ENCODE measurements at places on chromosomes 5 and 9.

DNA sequence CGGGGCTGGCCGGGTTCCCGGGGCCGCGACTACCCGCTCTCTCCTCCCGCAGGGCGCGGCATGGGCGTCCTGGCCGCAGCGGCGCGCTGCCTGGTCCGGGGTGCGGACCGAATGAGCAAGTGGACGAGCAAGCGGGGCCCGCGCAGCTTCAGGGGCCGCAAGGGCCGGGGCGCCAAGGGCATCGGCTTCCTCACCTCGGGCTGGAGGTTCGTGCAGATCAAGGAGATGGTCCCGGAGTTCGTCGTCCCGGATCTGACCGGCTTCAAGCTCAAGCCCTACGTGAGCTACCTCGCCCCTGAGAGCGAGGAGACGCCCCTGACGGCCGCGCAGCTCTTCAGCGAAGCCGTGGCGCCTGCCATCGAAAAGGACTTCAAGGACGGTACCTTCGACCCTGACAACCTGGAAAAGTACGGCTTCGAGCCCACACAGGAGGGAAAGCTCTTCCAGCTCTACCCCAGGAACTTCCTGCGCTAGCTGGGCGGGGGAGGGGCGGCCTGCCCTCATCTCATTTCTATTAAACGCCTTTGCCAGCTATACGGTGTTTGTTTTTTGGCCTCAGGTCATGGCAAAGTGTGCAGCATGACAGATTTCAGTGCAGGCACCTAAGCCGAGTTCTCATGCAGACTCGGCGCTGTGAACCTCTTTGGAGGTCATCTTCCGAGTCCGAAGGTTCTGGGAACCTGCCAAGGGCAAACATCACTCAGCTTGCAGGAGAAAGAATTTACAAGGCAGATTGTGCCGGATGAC lies 516 bp downstream of the MRPL41 start:
- DNase-seq, result no peak

DNA sequence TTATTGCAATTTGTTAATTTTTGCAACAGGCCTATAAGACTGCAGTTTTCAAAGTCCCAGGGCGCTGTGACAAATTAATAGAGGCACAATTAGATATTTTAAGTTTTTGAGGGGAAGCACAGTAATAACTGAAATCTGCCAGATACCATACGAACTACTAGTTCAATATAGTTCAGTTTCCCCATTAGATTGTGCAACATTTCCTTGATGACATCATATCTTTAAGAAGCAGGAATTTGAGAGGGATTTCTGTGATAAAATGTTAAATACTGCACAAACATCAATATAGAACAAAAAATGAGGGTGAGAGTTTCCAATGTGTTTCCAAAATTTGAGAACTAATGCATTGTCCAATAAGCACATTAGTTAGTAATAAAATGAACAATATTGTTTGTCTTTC lies 56.7 kb upstream of the GRIN3A start:
- DNase-seq, result no peak

DNA sequence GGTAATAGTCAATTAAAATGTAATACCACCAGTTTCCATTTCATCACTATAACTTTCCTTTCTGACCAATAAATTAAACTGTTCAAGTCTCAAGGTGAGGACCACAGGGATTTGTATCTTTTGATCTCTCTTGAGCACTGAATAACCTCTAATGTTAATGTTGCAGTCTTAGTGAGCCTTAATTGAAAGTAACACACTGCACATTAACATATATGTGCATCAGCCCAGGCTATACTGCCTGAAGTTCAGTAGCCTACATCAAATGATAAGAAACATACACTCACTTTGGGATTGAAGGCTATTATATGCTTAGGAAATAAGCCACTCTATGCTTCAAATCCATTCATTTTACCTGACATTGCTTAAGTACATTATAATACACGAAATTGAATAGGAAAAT lies 311.0 kb upstream of the DAP start:
- DNase-seq, result no peak

DNA sequence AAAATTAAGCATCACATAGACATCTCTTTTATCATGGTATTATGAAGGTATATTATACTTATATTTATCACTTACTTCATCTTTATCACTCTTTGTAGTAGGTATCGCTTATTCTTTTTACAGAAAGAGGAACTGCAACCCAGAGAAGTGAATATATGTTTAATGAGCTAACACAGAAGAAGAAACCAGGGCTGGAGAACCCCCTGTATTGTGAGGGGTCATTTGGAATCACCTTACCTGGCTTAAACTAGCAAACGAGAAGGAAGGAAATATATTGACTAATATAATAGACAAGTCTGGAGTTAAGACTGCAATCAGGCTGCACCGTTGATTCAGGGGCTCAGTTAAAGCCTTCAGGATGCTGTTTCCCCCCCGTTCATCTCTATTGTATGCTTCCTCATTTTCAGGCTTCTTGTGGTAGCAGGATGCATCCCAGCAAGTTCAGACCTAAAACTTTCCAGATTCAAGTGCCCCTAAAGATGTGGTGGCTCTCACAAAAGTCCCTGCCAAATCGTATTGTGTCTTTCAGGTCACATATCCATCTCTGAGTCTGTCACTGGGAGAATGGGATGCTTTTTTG lies 146.4 kb downstream of the GCNT1 start:
- no peak for DNase-seq

DNA sequence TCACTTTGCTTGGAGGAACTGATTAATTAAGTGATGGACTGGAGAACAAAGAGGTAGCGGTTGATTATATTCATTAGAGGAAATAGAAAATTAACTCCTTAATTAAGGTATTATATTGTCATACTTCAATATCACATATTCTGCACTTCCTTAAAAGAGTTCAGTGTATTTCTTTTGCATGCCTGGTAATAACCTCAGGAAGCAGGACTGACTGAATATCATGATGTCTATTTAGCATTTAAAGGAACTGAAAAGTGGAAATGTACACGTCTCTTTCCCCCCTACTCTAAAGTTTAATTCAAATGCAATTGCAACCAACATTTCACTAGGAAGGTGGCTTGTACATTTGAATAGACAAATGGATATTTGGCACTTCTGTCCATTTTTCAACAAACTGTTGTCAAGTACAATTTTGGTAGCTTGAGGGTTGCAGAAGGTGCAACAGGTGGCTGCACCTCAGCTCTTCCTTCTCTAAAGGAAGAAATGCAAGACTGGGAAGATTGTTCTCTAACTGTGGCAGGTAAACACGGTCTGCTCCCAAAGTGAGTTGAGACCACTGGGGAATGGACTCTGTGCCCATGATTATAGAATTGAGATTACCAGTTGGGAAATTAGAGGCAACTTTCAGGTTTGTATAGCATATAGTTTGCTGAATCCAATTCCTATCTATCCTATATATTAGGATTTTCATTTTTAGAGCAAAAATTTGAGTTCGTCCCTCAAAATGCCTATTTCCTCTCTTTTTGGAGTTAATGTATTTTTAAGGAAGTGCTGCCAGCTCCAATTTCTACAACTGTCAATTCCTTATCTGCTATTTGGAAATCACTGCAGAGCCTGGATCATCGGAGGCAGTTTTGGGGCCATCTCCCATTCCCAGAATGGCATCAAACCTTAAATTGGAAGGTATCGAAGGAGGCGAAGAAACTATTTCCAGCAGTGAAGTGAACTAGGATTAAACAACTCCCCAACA lies 98.9 kb upstream of the TAF11L2 start:
- DNase-seq, result no peak

DNA sequence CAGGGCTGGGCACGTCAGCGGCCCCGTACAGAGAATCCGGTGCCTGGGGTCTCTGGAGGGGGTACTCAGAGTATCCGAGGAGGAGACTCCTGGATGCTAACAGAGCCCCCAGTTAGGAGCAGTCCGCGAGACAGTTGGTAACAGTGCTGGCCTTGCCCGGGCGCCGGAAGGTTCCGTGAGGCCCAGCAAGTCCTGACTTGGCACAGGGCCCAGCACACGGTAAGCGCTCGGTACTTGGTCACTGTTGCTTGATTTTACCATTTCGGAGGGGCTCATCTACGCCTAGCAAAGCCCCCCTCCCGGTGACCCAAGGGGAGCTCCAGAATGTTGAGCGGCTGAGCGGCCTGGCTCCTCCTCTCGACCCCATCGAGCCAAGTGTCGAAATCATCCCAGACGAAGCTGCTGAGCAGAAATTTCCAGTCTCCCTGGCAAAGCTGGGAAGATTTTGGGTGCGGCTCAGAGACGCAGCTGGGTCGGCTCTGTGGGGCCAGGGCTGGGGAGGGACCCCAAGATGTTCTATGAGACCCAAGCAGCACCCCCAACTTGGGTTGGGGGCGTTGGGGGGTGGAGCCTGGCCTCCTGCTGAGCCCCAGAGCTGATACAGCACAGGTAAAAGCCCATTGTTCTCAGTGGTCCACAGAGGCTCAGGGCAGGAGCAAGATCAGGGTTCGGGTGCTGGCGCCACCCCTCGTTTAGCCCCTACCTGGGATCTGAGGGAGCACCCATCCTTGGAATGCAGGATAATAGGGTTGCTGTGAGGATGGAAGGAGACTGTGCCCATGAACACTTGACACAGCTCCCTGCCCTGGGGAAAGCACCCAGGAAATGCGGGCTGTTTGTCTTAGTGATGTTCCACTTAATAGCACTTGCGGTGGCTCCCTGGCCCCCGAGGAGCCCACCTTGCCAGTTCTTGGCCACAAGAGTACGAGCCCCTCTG lies 137.2 kb downstream of the C9orf50 start:
- peak; percentile 89 for DNase-seq
